ENCODE measurements at places on chromosomes 13 and 19.

- no peak for DNase-seq
These were observed 804.6 kb downstream of the SLITRK6 start for GRCh38 chr13:84994582-84994981.

- DNase-seq = no peak
These were observed 609.5 kb downstream of the SLITRK1 start for GRCh38 chr13:83272652-83273240.

DNA sequence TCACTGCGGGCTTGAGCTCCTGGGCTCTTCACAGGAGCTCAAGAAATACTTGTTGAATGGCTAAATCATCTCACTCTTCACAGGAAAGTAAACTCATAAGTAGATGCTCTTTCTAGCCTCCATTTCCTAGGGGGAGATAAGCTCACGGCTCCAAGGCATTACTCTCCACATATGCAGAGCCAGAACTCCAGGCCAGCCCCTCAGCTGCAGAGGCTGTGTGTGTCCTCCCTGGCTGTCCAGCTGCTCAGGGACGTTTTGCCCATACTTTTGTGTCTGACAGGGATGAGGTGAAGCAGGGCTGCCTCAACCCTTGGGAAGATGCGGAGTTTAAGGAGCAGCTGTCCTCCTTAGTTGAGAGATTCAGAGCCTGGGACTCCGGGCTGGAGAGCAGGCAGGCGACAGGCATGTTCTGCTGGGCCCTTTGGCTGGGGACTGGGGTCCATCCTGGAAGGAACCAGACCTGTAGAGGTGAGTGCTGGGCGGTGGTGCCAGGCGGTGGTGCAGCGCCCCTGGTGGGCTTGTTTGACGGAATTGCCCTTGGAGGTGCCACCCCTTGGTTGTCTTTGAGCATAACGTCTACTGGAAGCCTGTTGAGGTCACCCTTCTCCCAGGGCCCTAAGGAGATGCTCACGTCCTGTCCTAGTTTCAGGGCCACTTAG is 20.5 kb upstream of the SLC15A1 start:
- no peak for DNase-seq

DNA sequence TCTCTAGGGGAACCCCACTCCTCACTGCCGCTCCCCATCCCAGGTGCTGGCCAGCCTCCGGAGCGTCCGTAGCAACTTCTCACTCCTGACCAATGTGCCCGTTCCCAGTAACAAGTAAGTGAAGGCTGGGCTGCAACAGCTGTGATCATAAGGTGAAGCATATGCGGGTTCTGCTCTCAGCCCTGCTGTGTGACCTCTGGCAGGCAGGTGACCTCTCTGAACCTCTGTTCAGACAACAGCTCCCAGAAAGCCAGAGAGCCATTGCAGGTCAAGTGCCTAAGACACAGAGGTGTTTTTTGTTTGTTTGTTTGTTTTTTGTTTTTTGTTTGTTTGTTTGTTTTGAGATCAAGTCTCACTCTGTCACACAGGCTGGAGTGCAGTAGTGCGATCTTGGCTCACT is 28.7 kb downstream of the PDE4A start:
- no peak for DNase-seq

GRCh38 chr19:48999481-49000325 is 6.0 kb downstream of the RUVBL2 start:
- DNase-seq = no peak

DNA sequence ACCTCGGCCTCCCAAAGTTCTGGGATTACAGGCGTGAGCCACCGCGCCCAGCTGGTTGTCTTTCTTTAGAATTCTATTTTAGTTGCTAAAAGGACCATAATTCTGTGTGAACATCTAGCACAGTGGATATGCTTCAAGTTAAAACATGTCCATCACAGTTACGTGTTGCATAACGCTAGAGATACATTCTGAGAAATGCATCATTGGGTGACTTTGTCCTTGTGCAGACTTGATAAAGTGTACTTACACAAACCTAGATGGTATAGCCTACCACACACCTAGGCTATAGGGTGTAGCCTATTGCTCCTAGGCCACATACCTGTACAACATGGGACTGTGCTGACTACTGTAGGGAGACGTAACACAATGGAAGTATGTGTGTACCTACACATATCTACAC is 35.4 kb downstream of the DOCK9 start:
- DNase-seq = no peak

DNA sequence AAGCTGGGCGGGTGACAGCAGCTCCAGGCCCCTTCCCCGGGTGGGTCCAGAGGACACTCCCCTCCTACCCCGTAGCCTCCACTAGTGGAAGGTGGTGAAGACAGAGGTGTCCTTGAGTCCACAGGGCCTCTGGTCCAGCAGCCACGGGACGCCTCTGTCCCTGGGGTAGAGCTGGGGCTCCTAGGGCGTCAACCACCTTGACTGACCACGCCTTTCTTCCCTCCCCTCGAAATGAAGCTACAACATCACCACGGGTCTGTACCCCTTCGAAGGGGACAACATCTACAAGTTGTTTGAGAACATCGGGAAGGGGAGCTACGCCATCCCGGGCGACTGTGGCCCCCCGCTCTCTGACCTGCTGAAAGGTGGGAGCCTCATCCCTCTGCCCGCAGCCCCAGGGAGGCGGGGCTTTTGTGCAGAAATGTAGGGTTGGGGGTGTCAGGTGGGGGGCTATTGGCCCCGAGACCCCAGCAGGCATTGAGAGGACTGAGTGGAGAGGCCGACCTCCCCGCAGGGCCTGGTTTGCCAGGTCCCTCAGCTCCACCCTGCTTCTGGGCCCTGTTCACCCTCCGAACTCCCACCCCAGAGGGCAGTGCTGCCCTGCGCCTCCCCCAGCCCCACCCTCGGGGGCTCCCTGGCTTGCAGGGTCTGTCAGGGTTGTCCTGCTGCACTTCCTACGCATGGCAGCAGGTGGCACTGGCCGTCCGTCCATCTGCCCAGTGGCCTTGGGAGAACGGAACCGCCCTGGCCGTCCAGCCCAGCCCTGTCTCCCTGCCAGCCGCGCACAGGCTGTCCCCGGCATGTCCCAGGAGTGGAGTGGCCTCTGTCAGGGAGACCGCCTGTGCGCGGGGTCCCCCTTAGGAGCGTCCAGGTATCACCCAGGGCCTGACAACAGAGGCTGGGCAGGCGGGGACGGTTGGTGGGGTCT is 15.7 kb downstream of the STK11 start:
- DNase-seq = no peak

DNA sequence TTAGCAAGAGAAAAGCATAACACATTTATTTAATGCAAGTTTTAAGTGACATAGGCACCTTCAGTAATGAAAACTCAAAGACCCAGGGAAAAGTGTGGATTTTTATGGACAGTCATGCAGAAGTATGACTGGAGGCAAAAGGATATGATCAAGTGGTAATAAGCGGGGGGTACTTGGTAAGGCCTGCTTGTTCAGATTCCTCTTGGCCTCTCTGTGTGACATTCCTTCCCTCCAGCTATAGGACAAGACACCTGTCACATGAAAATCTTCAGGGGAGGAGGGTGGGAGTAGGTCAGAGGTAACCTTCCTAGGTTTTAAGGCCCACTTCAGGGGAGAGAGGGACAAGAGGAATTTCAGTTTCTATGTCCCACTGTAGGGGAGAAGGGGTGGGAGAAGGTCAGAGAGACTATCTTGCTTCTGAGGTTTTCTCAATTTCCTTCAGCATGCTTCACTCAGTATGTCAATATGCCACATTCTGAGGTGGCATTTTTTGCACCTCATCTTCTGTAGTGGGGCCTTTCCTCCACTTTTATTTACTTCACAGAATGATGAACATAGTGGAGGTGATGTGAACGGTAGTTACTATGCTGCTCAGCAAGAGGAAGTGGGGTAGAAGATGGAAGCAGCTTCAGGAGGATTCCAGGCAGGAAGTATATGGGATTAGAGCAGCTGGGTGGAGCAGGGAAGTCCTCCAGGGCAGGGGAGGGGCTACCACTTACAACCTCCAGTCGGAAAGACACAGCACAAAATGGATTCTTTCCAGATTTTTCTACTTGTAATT is 73.2 kb upstream of the RFC3 start:
- no peak for DNase-seq

- no peak for DNase-seq
These were observed 478 bp downstream of the LMO7 start for GRCh38 chr13:75636436-75637180.

- DNase-seq = no peak
These were observed 168.6 kb upstream of the RFC3 start for GRCh38 chr13:33649212-33649878.

GRCh38 chr13:35923347-35923746 is 207.8 kb downstream of the DCLK1 start:
- DNase-seq = no peak

DNA sequence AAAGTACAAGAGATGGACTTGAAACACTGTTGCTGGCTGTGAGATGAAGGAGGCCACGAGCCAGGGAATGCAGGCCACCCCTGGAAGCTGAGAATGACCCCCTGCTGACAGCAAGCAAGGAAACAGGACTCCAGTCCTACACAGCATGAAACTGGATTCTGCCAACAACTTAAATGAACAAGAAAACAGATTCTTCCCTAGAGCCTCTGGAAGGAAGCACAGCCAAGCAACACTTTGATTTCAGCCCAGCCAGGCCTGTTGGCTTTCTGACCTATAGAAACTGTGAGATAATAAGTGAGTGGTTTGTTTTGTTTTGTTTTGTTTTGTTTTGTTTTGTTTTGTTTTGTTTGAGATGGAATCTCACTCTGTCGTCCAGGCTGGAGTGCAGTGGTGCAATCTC is 105.3 kb upstream of the CACNA1A start:
- no peak for DNase-seq
